ENCODE measurements at places on chromosomes 1 and 21. TPM values are rescaled to one million over a fixed set of nuclear protein-coding genes. Genes with fewer than 3 reads are reported as not detected.

Gene APOBEC4
- not detected for total RNA-seq

Gene HSD3B2
- not detected for total RNA-seq

Gene PROK1
- total RNA-seq = not detected

Gene ADGRL2
- total RNA-seq = not detected

Gene SPATA21
- not detected for total RNA-seq

Gene ACTL8
- 0.28 TPM for total RNA-seq

Gene LRRC53
- not detected for total RNA-seq

Gene FCRL2
- not detected for total RNA-seq

Gene ADAMTS4
- total RNA-seq = 2.2 TPM

Gene NUF2
- total RNA-seq = 49.0 TPM

Gene MRPL20
- 147 TPM for total RNA-seq

Measured in activated T-helper 17 cell treated with anti-CD3 and anti-CD28 coated beads, Interleukin-2, amount 50 U/mL, for 72 hours (primary cell).